Breast epithelium (tissue), 4 donors: ENCODE measurements at places on chromosomes 11 and 22.

- DNase-seq = no peak
Measured at GRCh38 chr11:17544181-17544622, at the start of gene USH1C. Gene USH1C, minus strand, starts transcription at chr11:17544416. Its CDS starts 109 bp downstream, at chr11:17544307.

DNA sequence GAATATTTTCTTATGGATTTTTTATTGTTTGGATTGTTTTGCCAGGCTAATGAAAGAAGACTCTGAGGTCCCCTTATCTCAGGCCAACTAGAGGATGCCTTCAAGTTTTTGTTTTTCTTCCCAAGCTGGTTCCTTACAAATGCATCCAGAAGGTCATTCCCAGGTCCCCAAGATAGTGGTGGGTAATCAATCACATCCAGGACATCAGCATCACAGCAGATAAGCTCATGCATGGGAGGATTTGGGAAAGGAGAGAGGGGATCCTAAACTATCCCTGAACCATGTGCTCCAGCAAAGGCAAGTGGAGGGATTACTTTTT, 20.7 kb downstream of the FZD4 start:
- DNase-seq = no peak

DNA sequence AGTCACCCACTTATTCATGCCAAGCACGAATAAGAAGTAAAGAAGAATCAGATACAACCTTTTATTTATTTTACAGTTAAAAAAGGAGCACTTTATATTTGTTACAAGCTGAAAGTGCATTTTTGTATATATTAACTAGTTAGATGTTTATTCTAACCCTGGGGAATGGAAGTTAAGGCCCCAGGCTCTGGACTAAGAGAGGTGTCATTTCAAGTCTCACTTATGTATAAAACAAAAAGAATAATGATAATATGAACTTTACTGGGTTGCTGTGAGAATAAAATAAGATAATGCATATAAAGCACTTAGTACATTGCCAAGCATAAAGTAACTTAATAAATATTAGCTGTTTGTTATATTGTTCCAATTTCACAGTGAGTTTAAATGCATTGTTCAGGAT, 12.1 kb upstream of the FAT3 start:
- no peak for DNase-seq

DNA sequence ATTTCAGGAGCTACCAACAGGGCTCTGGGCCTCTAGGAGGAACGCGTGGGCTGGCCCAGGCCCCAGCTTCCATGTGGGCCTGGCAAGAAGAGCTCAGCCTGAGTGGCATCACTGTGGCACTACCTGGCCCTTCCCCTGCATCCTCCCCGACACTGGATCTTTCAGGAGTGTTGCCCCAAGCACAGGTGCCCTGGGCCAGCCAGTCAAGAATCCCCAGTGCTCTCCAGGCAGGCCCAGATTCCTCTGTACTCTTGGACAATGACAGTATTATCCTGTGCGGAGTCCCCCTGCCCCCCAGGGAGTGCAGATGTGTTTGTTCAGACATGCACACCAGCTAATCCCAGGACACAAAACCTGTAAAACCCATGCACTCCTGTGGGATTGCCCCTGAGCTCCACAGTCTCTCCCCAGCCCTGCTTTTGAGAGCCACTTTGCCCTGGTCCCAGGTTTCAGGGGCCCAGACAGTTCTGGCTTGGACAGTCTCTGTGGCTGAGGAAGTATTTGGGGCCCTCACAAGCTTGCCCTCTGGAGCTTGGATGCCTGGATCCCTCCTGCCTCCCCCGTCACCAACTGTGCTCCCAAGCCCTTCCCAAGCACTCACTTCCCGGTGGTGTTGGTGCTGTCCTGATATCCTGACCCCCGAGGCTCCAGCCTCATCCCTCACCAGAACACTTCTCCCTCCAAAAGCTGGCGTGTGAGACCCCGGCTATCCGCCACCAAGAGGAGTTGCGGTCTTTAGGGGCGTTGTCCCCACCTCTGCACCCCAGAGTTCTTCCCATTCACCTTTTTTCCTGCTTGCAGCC, 39.9 kb downstream of the KCNC1 start:
- DNase-seq = peak; percentile 45

DNA sequence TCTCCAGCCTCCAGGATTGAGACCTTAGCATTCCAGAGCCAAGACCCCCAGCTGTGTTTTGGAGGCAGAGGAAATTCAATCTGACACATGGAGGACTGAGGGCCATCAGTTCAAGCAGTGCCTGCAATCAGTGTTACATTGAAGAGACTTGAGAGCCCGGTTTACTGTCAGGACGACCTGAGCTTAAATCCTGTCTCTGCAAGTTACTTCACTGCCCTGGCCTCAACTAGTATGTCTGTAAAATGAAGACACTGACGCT, 35.1 kb downstream of the TRIM29 start:
- DNase-seq = no peak

DNA sequence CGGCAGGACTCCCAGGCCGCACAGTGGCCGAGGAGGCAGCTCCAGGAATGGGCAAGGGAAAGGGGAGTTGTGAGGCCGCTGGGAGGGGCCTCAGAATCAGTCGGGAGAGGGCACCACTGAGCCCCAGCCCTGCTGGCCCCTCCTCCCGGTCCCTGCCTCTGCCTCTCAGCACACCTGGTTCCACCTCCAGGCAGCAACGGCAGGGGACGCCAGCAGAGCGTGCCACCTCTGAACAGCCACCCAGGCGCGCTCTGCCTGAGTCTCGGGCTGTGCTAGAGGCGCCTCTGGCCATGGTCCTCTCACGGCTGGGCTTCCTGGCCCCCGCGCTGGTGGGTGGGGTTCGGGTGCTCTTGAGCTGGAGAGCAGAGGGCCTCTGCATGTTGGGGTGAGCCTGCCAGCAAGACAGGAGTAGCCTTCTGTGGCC, 33.0 kb downstream of the MOB2 start:
- no peak for DNase-seq

- peak; percentile 83 for DNase-seq
Measured at GRCh38 chr11:71446942-71447688, 1.1 kb downstream of the DHCR7 start.

DNA sequence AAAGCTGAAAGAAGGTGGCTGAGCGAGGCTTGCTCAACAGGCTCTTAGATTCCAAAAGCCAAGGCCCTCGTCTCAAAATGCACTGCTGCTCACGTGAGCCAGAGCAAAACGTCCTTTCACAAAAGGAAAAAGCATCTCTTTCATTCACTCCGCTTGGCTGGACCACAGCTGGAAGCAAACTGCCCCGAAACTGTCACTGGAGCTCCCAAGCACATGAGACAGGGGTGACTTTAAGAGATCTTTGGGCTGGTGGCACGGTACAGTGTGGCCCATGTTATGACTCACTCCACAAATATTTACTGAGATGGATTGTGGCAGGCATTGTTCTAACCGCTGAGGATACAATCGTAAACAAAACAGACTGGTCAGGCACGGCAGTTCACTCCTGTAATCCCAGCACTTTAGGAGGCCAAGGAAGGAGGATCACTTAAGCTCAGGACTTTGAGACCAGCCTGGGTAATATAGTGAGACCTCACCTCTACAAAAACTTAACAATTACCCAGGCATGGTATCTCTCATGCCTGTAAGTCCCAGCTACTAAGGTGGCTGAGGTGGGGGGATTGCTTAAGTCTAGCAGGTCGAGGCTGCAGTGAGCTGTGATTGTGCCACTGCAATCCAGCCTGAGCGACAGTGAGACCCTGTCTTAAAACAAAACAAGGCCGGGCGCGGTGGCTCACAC, 3.6 kb downstream of the PLA2G6 start:
- DNase-seq = peak; percentile 87

GRCh38 chr11:65058419-65059054, at the start of gene NAALADL1:
Gene NAALADL1, minus strand, starts transcription at chr11:65058553. Its CDS starts 32 bp downstream, at chr11:65058521.
- DNase-seq = no peak

DNA sequence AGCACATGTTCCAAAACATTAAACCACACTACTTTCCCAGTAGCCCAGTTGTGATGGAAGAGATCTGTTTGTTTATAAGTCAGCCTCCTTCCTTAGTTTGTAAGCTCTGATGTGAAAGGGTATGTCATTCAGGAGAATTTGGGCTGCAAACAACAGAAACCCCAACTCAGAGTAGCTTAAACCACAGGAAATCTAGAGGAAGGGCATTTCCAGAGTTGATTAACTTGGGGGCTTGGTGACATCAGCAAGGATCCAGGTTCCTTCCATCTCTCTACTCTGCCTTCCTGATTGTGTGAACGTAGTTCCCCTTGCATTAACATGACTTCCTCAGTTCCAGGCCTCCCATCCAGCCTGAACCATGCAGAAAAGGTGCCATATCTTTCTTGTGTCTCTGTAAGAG, 6.5 kb upstream of the FJX1 start:
- no peak for DNase-seq

DNA sequence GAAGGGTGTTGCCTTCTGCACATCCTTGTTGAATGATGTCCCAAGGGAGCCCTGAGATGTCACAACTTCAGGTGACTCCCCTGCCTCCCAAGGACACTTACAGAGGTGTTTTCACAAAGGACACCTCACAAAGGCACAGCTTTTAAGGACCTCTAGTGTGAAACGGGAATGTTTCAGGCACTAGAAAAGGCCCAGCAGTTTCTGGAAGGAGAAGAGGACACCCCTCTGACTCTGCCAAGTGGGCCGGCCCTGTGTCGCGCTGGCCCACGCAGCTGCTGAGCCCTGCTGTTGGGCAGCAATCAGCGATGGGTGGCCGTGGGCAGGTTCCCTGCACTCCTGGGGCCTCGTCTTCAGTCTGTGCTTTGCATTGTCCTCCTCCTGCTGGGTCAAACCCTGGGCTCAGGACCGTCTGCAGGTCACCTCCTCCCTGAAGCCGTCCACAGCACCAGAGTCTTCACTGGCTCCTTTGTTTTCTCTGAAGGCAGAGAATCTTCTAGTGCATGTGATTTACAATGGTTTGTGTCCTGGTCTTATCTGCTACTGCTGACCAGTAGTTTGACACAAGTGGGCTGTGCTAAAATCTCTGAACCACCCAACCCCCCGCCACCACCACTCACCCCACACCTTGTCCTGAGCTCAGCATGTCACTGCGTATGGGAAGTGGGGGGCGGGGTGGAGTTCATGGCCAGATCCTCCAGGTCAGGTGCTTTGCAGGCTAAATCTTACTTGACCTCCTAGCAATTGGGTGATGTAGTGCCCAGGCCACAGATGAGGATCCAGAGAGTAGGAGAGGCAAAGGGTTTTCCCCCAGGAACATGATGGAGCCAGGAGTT, 3.2 kb downstream of the LINC01488 start:
- DNase-seq = no peak

DNA sequence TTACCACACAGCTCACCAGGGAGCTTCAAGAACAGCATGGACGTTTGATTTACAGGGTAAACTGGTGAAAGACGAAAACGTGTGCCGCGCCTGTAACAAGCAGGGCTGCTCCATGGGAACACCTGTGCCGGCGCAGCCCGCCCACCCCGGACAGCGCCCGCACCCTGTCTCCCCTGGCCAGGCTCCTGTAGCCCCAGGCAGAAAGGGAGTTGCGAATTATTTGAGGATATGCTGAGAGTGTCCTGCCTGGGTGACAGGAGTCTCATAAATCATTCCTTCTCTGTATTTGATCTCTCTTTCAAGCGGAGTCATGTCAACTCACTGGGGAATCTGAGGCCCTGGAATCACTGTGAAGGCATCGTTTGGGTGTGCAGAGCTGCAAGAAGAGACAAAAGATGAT, 804.3 kb downstream of the OPCML start:
- DNase-seq = no peak

GRCh38 chr11:33941637-33942160, 49.8 kb upstream of the LMO2 start:
- DNase-seq = no peak

GRCh38 chr11:111698852-111699559, 67.2 kb downstream of the PPP2R1B start:
- DNase-seq = no peak

DNA sequence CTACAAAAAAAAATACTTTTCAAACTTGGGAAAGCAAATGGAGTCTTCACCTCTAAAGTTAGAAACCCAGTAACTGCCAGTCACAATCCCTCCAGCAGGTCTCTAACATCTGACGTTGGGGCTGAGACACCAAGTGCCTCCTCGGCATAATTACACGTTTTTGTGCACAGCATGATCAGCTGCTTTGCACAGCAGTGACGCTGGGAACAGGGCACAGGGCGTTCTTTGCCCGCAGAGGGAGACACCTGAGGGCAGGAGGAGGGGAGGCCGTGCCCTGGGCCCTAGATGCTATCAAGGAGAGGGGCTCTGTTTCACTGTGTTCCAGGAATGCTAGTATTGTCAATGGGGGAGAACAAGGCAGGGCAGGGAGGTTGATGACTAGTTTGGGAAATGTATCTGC, 120.1 kb downstream of the PARVA start:
- no peak for DNase-seq

GRCh38 chr11:7635137-7635536, 38.2 kb downstream of the CYB5R2 start:
- DNase-seq = no peak

GRCh38 chr11:120871194-120871593, 152.7 kb upstream of the TBCEL start:
- DNase-seq = no peak

- no peak for DNase-seq
Measured at GRCh38 chr11:119460582-119460981, 37.6 kb upstream of the THY1 start.

DNA sequence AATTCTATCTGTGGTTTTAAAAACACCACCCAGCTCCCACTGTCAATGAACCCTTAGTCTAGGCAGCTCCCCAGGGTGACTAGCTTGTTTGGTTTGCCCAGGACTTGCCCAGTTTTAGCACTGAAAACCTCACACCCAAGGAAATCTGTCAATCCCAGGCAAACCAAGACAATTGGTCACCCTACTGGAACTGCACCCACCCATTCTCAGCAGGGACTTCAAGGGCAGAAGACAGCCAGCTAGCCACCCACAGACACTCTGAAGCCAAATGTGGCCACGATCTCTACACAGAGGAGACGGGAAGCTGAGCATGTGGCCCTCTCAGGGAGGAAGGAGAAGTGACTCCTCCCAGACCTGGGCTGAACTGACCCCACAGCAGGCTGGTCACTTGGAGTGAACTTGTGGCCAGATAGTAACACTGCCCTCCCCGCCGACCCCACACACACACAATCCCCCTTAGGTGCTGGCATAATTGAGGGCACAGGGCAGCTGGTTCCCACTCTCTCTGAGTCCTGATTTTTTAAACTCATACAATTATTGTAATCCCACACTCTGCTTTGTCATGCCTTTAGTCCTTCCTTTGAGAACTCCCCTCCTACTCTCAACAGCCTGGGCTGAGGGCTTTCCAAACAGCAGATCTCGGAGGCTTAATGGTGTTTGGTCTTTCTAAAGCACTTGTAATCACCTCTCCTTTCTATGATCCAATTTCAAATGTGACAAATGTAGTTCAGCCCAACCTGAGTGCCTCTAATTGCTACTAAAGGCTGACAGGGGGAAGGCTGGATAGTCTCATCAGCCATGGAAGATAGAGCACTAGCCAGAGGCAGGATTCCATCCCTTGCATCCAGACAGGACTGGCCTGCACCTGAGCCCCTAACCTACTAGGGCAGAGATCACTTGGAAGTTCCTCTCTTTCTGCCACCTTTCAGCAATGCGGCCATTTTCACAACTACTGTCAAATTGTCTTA, 74.7 kb upstream of the DRD2 start:
- no peak for DNase-seq
